ENCODE measurements at places on chromosomes 5 and 9.

DNA sequence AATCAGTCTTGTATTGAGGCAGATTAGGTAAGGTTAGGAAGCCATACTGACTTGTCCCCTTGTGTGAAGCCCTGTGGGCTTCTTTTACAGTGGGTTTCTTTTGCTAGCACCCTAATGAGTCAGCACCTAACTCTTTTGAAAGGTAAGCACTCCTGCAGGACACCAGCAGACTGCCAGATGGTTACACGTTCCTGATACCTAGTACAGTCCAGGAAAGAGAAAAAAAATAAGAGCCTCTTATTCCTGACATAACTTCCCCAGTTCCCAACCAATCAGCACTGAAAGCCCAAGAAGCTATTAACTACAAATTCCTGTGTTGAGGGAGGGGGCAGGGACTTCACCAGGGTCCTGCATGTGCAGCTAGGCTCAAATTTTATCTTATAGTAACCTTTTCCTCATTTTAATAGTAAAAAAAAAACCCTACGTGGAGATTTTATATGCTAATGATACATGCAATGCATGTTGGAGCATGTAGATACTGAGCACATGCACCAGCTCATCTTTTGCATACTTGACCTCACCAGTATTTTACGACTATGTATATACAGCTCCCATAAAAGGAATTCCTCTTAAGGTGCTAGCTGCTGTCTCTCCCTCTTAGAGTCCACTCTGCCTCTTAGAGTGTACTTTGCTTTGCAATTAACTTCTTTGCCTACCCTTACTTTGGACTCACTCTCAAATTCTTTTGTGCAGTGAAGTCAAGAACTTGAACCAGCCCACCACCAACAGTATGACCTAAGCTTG, 84.7 kb upstream of the RORB start:
- DNase-seq = no peak

DNA sequence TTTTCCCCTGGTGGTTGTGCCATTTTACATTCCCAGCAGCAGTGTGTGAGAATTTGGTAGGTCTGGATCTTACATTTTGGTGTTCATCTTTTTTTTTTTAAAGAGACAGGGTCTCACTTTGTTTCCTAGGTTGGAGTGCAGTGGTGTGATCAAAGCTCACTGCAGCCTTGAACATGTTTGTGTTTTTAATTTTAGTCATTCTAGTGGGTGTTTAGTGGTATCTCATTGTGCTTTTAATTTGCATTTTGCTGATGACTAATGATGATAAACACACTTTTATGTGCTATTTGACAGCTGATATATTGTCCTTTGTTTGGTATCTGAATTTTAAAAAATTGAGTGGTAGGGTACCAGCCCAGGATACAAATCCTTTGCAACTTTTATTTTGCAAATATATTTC, 53.4 kb upstream of the POMT1 start:
- DNase-seq = no peak

- DNase-seq = no peak
Measured at GRCh38 chr5:120293796-120294195, 170.3 kb upstream of the PRR16 start.

- no peak for DNase-seq
Measured at GRCh38 chr5:6302684-6303083, 75.7 kb downstream of the MED10 start.

GRCh38 chr9:18423791-18424531, 50.0 kb upstream of the ADAMTSL1 start:
- no peak for DNase-seq

- no peak for DNase-seq
Measured at GRCh38 chr5:179276838-179277395, 68.3 kb downstream of the ADAMTS2 start.

- DNase-seq = no peak
Measured at GRCh38 chr5:111953351-111954127, 196.5 kb upstream of the NREP start.

DNA sequence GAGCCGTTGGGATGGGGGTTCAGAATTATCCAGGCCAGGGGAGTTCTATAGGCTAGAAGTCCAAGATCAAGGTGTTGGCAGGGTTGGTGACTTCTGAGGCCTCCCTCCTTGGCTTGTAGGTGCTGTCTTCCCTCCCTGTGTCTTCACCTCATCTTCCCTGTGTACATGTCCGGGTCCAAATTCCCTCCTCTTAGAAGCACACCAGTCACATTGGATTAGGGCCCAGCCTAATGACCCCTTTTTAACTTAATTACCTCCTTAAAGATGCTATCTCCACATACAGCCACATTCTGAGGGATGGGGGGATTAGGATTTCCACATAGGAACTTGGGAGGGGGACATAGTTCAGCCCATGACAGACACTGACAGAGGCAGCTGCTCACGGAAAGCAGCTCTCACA, 12.1 kb downstream of the LRSAM1 start:
- no peak for DNase-seq
